Stimulated activated naive B cell treated with anti-CD40 and anti-IgM and Interleukin-4, amounts not matched to agents 10 μg/mL and 1 μg/mL and 100 μg/mL, for 72 hours (primary cell): ENCODE measurements at places on chromosomes 3 and 15.

GRCh38 chr3:67662733-67663132 is 8.3 kb upstream of the SUCLG2 start:
- no peaks in the 10 kb centered on the region for H3K36me3 ChIP-seq
- no peak for DNase-seq
- H3K27ac ChIP-seq: no peak overlapping the region
- H3K27me3 ChIP-seq: no peaks in the 10 kb centered on the region
- H3K4me3 ChIP-seq: no peak overlapping the region
- H3K4me1 ChIP-seq: peaks cover 11% of the 10 kb centered on the region

DNA sequence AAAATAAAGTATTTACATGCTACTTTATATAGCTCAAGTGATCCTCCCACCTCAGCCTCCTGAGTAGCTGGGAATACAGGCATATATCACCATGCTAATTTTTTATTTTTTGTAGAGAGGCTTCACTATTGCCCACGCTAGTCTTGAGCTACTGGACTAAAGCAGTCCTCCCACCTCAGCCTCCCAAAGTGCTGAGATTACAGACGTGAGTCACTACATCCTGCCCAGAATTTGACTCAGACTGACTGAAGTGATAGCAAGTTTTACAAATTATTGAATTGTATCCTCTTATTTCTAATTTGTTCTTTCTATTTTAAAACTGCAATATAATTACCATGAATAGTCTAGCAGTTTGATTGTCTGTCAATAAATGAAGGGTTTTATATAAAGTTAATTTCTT is 210.3 kb upstream of the CGNL1 start:
- H3K27me3 ChIP-seq: no peaks in the 10 kb centered on the region
- peaks cover 21% of the 10 kb centered on the region for H3K4me1 ChIP-seq
- H3K36me3 ChIP-seq: peaks cover 19% of the 10 kb centered on the region

DNA sequence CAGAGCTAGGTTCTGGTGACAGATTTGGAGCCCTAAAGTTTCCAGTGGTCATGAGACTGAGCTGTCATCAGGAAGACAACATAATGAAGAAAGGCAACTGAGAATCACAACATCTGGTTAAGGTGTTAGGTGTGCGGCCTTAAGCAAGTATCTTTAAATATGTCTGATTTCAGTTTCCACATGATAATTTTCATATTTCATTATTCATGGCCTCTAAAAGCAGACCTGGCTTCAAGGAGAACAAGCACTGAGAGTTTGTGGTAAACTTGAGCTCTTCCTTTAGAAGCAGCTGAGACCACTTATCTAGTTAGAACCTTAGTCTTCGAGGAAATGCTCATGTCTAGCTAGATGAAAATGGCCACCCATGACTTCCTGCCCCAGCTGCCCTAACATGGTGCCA is 25.7 kb upstream of the MYLK start:
- no peaks in the 10 kb centered on the region for H3K27me3 ChIP-seq
- no peaks in the 10 kb centered on the region for H3K36me3 ChIP-seq
- no peak overlapping the region for H3K27ac ChIP-seq

DNA sequence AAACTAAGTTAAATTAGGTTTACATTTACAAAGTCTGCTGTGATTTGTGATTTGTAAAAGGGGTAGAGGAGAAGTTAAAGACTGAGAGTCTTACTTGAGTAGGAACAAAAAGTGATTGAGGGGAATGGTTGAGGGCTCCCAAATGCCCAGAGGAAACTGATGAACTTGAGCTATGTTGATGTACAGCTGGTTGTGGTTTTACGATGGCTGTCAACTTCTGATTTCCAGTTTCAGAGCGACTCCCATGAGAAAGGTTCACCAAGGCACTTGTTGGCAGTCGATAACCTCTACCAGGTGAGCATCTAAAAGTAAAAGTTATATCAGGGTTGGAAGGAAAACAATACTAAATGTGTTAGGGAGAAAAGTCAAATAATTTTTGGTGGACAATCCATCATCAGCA is 91.0 kb downstream of the XRN1 start:
- H3K27me3 ChIP-seq: no peaks in the 10 kb centered on the region
- no peak for DNase-seq
- peaks cover 38% of the 10 kb centered on the region for H3K36me3 ChIP-seq

- peak within 1 kb of the TSS; percentile 77 for H3K4me3 ChIP-seq
- DNase-seq: no peak
- peaks cover 72% of the 10 kb centered on the region for H3K27me3 ChIP-seq
- peaks cover 14% of the 10 kb centered on the region for H3K4me1 ChIP-seq
- no peaks in the 10 kb centered on the region for H3K36me3 ChIP-seq
These were observed at the start of gene NTRK3 for GRCh38 chr15:88256279-88257230. Gene NTRK3, minus strand, starts transcription at chr15:88256739. Its CDS starts 586 bp downstream, at chr15:88256153.
